Motor neuron (in vitro differentiated cells): ENCODE measurements at places on chromosomes 3 and 15. TPM values are rescaled to one million over a fixed set of nuclear protein-coding genes. Genes with fewer than 3 reads are reported as not detected.

GABRB3 gene
- total RNA-seq, result 69.2 and 70.3 TPM in 2 replicates

DNA sequence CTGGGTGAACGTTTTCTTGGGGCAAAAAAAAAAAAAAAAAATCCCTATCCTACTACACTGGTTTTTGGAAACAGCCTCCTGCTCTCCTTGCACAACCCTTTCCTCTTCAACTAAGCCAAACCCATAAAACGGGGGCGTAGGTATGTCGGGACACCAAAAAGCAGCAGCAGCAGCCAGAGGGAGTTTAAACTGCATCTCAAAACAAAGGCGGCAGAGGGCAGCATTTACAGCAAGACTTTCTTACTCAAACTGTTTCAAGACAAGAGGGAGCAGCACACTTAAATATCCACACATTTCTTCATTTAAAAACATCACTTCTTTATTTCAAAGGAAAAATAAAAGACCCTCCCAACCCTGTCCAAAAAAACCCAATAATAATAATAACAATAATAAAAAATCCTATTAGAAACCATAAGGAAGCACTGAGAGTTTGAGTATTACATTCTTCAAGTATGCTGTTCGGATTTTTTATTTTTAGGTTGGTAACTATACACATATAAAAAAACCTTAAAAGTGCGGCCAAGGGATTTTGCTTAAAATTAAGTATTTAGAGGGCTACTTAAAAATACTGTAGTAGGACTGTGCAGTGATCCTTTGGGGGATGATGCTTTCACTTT lies 43.9 kb upstream of the PLXND1 start:
- ATAC-seq, result no peak

HRH1 gene
- total RNA-seq, result 10.9 and 23.2 TPM in 2 replicates

ASB14 gene
- total RNA-seq, result 1.4 and 1.9 TPM in 2 replicates

DNA sequence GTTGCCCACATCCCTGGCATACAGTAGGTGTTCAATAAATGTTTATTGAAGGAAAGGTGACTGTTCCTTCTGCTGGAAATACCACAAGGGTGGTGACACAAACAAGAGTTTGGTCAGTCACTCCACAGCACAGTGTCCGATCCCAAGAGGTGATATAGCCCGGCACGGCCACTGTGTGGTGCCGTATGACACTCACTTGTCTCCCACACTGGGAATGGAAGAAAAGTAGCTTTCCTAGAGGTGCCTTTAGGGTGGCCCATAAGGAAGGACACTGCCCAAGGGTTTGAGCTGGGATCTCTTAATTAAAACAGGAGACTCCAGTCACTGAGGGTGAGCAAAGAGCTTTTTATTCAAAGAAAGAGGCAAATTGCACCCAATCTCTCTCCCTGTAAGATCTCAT lies 40.5 kb downstream of the TGM4 start:
- no peak for ATAC-seq

HIGD2B gene
- 0.38 and 0.73 TPM in 2 replicates for total RNA-seq
